ENCODE measurements at places on chromosomes 11 and 22. TPM values are rescaled to one million over a fixed set of nuclear protein-coding genes. Genes with fewer than 3 reads are reported as not detected.

DNA sequence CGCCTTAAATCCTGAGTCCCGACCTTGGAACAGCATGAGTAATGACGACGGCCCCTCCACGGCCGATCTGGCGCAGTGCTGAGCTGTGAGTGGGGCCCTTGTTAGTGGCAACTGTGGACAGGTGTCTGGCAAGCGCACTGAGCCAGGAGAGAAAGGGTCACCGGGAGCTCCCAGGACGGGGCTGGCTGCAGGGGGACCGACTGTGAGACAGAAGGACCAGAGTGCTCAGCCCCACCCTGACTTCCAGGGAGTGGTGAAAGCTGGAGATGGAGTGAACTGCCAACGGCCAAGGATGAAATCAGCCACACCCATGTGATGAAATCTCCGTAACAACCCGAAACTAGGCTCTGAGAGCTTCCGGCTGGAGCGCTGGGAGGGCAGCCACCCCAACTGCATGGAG, 228.6 kb downstream of the BRD1 start:
- no peak for DNase-seq

- DNase-seq: no peak
Observed at GRCh38 chr11:73244589-73245240, 26.6 kb downstream of the P2RY2 start.

- no peak for DNase-seq
Observed at GRCh38 chr22:45949258-45949870, 27.6 kb downstream of the WNT7B start.

- DNase-seq: peak; percentile 55
Observed at GRCh38 chr22:43151251-43152002, at the start of gene TSPO. TSPO (plus strand) TSS chr22:43151559; CDS start chr22:43159239, 7,680 bp downstream.

GRCh38 chr22:48902001-48902869, 925.4 kb downstream of the BRD1 start:
- DNase-seq: no peak

KRTAP5-11 gene
- not detected for total RNA-seq

KCNQ1 gene
- total RNA-seq: 25.7 TPM

OR51B5 gene
- total RNA-seq: not detected

TH gene
- not detected for total RNA-seq

STX3 gene
- 3.9 TPM for total RNA-seq

All from CD8-positive, alpha-beta T cell (primary cell).